Activated CD8-positive, alpha-beta memory T cell treated with anti-CD3 and anti-CD28 coated beads for 4 hours (primary cell): ENCODE measurements at places on chromosomes 1 and 21.
A peak's percentile ranks its signal among the peaks of the same experiment; 100 is the strongest.

- DNase-seq: no peak
Observed at GRCh38 chr1:1081311-1082238, 7.5 kb upstream of the RNF223 start.

DNA sequence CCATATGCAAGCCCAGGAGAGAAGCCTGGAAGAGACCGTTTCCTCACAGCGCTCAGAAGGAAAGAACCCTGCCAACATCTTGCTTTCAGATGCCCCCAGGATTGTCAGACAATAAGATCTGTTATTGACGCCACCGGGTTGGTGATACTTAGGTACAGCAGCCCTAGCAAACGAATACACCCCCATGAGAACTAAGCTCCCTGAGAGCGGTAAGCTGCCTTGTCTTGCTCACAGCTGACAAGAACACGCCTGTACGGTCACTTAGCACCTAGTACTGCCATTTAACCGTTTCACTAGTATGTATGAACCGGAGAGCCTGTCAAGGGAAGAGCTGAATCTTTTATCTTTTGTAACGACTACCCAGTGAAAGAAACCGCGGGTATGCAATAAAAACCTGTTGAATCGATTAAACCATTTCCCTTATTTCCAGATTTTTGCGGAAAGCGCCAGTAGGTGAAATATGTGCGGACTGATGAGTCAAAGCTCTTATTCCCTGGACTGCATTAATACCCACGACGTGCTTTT is 619 bp upstream of the ZBTB8B start:
- DNase-seq: no peak

DNA sequence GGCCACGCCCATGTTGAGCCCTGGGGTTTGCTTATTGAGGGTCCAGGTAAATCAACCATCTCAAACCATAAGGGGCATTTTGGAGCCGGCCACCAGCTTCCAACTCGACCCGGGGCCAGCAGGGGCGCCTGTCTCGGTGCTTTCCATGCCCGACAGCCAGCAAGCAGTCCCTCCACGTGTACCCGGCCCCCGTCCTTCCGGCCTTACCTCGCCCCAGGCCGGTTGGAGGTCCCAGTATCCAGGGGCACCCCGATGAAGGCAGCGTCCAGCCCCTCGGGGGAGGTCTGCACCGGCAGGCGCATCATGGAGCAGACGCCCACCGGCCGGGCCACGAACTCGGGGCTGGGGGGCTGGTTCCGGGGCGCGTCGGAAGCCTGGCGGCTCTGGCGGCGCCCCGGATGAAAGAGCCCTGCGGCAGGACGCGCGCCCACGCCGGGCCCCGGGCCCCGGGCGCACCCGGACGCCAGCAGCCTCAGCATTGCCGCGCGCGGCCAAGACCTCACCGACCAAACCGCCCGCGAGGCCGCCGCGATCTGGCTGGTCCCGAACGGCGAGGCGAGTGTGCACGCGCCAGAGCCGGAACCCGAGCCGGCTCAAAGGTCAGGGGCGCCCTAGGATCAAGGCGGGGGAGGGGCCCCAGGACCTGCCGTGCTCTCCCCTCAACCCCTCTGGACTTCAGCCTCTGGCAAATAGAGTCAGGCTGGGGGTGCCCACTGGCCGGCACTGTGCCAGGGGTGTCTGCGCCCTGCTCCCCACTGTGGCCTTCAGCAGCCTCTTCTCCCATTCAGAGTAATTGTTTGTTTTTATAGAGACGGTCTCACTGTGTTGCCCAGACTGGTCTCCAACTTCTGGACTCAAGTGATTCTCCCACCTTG is at the start of gene AGMAT:
Gene AGMAT, minus strand, starts transcription at position 563 of the 875 bp plus-strand sequence. Its CDS starts 84 bp downstream, at position 479.
- peak; percentile 28 for DNase-seq

GRCh38 chr1:184504040-184504954 is 117.5 kb downstream of the C1orf21 start:
- no peak for DNase-seq

GRCh38 chr1:44723064-44723463 is 7.9 kb downstream of the RNU5D-1 start:
- no peak for DNase-seq

DNA sequence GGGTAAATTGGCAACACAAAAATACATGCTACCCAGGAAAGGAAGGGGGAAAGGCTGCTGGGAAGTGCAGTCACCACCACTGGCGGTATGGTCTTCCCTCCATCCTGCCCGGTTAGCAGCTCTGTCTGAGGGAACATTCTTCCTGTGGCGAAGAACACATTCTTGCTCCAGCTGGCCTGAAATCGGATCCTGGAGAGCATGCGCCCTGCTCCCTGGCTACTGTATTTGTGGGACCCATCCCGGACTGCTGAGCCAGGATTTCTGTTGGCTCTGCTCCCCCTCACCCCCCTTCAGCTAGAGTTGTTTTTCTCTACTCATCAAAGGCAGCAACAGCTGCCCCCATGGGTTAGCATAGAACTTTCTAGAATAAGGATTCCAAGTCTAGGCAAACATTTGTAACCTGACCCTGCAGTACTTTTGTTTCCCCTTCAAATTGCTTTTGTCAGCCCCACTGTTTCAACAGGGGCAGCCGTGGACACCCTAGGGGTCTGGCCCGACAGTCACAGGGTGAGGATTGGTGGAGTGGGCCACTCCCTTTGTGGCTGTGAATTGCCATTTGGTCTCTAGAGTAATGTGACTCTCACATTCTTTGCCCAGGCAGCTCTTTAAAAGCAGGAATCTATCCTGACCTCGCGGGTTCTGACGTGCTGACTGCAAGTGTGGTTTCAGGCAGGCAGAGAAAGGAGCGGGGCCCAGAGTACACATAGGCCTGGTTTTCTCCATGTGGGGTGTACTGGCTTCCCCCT is 157.7 kb downstream of the TOMM20 start:
- DNase-seq: no peak

DNA sequence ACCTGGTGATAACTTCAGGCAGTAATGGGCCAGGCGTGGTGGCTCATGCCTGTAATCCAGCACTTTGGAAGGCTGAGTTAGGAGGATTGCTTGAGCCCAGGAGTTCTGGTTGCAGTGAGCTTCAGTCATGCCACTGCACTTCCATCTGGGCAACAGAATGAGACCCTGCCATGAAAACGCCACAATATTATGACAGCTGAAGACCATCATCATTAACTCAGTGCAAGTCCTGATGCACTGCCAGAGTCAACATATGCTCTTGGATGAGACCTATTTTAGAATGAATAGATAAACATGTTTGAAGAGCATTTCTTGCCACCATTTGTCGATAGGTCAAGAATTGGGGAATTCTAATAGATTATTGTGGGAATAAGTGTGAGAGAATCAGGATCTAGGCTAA is 26.4 kb downstream of the HENMT1 start:
- no peak for DNase-seq

DNA sequence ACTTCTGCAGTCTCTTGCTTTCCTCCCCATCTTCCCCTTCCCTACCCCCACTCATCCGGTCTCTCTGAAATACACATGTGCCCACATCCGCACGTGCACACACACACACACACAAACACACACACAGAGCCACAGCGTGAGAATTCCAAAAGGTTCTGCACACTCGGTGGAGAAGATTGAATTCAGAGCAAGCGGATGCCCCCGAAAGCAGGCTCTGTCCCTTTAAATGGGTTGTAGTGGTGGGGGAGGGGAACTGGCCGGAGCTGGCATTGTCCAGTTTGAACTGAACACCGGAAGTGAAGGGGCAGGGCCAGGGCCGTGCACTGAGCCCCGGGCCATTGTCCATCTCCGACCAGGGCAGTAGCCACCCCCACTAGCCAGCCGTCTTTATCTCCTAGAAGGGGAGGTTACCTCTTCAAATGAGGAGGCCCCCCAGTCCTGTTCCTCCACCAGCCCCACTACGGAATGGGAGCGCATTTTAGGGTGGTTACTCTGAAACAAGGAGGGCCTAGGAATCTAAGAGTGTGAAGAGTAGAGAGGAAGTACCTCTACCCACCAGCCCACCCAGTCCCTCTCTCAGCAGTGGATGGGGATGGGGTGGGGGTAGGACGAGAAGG is 1.3 kb upstream of the LIN28A start:
- no peak for DNase-seq

DNA sequence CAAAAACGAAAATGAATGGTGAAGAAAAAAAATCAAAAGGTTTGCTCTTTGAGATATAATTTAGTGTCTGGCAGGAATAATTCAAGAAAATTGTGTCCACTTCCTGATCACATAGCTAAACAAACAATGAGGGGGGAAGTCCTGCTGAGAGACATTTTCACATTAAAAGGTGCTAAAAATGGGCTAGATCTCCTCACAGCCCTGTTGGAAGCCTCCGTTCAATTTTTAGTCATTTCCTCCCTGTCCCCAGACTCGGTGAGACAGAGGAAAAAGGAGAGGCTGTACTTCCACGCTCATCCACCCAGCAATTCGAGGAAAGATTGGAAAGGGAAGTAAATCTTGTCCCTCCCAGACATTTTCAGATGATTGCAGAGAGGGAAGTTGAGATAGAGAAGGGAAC is 103.7 kb downstream of the BARHL2 start:
- DNase-seq: no peak

GRCh38 chr1:167618789-167619188 is 11.2 kb upstream of the RCSD1 start:
- DNase-seq: no peak

DNA sequence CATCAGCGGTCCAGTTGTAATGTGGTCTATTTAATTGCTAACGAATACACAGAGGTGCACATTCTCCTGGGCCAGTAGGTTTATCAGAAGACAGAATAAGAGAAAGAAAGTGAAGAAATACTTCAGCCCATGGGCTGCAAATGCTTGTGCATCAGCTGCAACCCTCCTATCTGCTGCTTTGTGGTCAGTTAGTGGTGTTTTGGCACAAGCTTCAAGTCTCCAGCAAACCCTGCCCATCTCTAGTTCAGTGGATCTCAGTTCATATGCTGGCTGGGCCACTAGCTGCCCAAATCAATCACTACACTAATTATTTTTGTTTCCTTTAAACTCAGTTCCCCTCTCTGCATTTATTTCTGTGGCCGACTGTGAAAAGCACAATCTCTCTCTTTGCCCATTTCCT is 124.2 kb downstream of the KCNJ6 start:
- DNase-seq: no peak

- DNase-seq: no peak
Observed at GRCh38 chr1:26148887-26149286, 10.0 kb upstream of the FAM110D start.
